ENCODE measurements at places on chromosomes 7 and 10. TPM values are rescaled to one million over a fixed set of nuclear protein-coding genes. Genes with fewer than 3 reads are reported as not detected.

GRCh38 chr10:113557424-113557862 is 4.6 kb downstream of the HABP2 start:
- no peak for DNase-seq

DNA sequence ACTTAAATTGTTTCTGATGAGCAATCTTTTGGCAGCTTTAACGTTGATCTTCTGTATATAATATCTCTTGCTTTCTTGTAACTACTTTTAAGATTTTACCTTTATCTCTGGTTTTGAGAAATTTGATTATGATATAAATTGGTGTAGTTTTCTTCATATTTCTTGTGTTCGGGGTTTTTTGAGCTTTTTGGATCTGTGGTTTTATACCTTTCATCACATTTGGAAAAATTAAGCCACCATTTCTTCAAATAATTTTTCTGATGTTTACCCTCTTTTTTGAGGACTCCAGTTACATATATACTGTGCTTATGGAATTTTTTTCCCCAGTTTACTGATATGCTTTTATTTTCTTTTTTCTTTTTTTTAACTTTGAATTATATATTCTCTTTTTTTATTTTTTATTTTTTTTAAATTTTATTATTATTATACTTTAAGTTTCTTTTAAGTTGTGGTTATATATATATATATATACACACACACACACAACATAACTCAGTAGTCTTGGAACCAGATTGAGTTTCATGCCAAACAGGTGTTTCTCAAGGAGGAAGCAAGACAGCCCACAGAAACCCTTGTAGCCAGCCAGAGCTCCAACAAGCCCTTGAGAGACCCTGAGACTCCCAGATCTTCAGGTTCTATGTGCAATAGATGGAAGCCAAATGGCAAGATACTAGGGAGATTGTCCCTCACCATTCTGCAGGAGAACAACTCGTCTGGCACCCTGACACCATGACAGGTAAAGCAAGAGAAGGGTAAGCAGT is 27.5 kb upstream of the NME8 start:
- DNase-seq = no peak

Gene SPDYE1
- not detected for total RNA-seq

Gene AMZ1
- total RNA-seq = not detected

DNA sequence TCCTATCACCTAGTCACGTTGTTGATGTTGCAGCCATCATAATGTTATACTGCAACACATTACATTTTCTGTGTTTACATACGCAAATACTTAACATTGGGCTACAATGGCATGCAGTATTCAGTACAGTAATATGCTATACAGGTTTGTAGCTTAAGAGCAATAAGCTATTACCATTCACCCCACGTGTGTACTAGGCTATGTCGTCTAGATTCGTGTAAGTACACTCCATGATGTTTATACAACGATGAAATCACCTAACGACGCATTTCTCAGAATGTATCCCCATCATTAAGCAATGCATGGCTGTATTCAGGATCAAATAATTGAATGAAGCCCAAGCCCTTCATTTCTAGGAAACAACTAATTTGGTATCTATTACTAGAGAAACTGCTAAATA is 43.4 kb upstream of the C1GALT1 start:
- DNase-seq = no peak

GRCh38 chr7:33888166-33888565 is 17.2 kb upstream of the BMPER start:
- DNase-seq = no peak

Measured in lower leg skin (tissue), 4 donors.